ENCODE measurements at places on chromosomes 16 and 17.

GRCh38 chr17:72334205-72334604 lies 213.4 kb downstream of the SOX9 start:
- DNase-seq, result no peak

DNA sequence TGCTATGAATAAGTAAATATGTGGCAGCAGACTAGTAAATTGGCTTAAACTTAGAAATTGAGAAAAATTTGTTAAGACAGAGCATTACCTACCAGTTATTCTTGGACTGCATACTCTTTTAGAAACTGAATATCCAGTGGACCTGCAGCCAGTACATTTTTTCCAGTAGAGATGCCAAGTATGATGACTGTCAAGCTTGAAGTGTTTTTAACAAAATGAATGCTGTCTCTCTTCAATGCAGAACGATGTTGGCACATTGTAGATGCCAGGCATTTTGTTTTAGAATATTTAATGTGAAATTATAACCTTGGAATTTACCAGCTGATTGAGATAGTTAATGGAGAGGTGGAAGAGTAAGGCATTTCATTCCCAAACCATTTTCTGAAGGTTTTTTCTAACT lies 52.5 kb downstream of the NFAT5 start:
- no peak for DNase-seq

GRCh38 chr17:21163101-21163500 lies 36.3 kb downstream of the DHRS7B start:
- no peak for DNase-seq

DNA sequence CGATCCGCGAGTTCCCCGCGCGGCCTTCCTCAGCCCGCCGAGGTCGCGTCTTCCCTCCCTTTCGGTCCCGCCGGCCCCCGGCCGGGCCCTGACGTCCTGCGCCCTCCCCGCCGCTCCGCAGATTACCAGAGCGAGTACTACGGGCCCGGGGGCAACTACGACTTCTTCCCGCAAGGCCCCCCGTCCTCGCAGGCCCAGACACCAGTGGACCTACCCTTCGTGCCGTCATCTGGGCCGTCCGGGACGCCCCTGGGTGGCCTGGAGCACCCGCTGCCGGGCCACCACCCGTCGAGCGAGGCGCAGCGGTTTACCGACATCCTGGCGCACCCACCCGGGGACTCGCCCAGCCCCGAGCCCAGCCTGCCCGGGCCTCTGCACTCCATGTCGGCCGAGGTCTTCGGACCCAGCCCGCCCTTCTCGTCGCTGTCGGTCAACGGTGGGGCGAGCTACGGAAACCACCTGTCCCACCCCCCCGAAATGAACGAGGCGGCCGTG lies 5.4 kb downstream of the LHX1 start:
- no peak for DNase-seq

GRCh38 chr17:12180644-12181261 lies 160.1 kb downstream of the MAP2K4 start:
- no peak for DNase-seq

- no peak for DNase-seq
These were observed 9.2 kb downstream of the NXN start for GRCh38 chr17:970364-970763.

DNA sequence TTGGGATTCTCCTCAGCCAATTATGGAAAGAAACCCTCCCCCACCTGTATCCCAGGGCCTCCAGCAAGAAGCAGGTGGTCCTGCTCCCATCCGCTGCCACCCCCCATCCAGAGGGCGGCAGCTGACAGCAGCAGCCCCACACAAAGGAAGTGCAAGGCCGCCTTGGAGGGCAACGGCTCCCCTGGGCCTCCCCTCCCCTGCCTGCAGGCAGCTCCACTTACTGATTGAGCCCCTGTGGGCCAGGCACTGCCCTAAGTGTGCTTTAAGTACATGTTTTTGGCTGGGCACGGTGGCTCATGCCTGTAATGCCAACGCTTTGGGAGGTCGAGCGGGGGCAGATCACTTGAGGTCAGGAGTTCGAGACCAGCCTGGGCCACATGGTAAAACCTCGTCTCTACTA lies 257.6 kb downstream of the PARN start:
- DNase-seq, result no peak

DNA sequence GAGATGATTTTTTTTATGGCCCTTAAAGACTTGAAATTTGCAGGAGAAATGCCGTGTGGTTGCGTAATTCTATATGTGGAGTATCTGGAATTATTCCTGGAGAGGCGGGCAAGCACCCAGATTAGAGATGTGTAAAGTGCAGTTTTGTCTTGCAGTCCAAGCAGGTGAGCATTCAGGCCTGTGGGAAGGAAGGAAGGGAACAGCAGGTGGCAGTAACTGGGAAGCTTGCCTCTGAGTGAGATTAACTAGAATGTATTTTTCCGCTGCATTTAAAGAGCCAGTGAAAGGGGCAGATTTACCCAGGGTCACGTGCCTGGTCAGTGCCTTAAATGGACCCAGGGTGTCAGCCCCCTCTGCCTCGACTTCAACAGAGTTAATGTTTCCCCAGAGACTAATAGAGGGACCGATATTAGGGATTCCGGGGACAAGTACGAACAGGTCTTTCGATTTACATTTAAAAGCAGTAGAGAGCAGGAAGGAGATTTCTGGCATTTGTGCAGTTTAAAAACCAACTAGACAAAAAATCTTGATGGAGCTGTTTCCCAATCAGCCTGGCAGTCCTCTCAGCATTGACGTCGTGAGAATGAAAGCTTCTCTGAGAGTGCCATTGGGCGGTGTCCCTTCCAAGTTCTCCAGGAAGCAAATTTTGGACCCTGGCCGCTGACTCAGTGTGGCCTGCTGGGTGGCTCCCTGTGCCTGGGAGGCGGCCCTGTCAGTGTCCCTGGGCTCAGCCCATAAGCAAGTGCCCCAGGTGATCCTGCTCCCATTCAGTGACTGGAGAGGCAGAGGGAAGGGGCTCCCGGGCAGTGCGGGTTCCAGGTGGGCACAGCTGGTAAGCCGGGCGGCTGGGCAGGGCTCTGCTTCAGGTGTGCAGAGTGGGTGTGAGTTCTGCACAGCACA lies 38.2 kb downstream of the KSR1 start:
- DNase-seq, result peak; percentile 89

- DNase-seq, result no peak
These were observed 52.5 kb downstream of the SMG6 start for GRCh38 chr17:2251098-2251497.

DNA sequence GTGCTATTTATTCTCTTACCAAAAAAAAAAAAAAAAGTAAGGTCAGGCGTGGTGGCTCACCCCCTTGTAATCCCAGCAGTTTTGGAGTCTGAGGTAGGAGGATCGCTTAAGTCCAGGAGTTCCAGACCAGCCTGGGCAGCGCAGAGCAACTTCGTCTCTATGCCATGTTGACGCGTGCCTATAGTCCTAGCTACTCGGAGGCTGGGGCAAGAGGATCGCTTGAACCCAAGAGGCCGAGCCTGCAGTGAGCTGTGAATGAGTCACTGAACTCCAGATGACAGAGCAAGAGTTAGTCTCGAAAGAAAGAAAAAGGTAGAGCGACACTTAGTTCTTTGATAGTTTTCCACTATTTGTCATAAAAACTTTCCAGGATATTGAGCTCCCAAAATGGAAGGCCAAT lies 1.4 kb upstream of the TENT4B start:
- DNase-seq, result no peak

DNA sequence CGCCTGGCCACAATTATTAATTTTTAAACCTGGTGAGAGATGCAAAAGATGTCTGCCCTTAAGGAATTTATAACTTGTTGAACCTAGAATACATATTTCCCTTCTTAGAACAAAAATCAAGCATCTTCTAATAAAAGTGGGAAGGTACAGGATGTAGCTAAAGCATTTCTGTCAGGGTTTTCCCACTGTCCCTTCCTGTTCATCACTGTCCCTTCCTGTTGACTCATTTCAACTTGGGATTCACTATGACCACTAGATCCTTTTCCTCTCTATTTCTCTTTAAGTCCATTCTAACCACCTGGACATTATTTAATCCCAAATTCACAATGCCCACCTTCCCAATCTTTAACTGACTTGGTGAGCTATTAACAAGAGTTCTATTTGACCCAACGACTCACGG lies 33.9 kb upstream of the CDRT4 start:
- DNase-seq, result no peak

DNA sequence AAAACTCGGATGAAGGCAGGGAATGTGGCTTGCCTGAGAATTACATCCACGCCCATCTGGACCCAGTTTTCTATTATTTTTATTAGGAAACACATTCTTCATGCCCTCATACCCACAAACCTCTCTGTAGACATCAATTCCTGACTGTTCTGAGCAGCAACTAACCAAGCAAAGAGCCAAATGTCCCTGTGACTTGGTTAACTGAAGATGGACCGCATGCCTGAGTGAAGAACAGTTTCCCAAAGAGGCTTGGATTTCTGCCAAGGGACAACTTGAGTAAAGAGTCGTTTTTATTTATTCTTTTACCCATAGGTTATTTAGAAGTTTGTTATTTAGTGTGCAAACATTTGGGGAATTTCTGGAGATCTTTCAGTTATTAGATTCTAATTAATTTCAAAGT lies 259.8 kb downstream of the GRIN2A start:
- DNase-seq, result no peak

DNA sequence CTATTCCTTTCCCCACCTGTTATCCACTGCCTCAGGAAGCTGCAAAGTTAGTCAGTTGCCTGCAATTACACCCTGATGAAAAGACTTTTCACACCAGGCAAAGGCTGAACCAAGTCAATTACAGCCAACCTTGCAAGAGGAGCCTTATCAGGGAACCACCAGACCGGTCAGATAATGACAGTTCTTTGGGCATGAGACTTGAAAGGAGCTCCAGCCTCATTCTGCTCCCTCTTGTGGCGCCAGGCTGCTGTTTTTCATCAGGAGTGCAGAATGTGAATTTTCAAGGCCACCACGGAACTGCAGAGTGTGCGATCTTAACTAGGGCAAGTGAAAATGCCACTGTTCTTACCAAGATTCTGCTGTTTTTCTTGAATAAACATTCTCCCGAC lies 22.5 kb downstream of the DNAI2 start:
- peak; percentile 83 for DNase-seq

- no peak for DNase-seq
These were observed 664.8 kb upstream of the EEF2KMT start for GRCh38 chr16:5762362-5762761.

DNA sequence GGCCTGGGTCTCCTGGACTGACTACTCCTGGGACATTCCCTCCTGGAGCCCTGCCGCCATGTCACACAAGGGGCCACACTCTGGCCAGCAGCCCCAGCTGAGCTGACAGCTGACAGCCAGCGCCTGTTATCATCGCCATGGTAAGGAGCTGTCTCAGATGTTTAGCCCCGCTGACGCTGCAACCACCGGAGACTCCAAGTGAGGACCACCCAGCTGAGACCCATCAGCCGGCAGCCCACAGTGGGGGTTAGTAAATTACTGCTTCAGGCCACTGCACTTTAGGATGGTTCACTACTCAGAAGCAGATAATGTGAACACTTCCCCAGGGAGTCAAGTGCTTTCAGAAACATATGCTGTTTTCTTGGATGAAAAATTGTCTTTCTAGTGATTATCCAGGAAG lies 14.6 kb upstream of the SPHK1 start:
- DNase-seq, result no peak

DNA sequence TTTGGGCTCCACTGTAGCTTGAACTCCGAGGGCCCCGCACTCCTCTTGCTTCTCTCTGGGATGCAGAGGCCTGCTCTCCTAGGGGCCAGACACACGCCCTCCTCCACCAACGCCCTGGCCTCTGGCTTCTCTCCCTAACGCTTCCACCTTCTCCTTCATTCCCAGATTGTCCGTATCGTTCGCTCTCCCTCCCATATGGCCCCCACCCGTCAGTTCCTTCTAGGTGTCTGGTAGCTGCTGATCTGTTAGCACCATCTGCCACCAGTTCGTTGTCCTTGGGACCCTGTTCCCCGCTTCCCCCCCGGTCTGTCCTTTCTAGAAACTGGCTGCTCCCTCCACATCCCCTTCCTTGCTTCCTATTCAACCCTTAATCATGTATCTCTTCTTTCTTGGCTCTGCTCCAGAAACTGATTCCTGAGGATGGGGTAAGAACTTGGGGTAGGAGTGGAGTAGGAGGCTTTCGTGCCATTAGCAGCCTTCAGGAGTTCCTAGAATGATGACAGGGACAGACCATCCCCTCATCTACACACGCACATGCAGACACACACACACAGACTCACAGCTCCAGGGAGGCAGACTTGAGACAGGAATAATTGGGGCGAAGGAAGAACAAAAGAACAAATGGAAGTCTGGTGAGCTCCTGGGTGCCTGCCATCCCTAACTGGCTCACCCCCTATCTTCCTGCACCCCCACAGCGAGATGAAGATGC lies 4.3 kb downstream of the ATP1B2 start:
- no peak for DNase-seq

GRCh38 chr16:55323637-55324271 lies at the start of gene IRX6:
TSS of gene IRX6 (plus strand) at chr16:55324203. CDS start at chr16:55325092, 889 bp downstream.
- peak; percentile 34 for DNase-seq

- no peak for DNase-seq
These were observed 5.3 kb downstream of the CYGB start for GRCh38 chr17:76532072-76532651.

DNA sequence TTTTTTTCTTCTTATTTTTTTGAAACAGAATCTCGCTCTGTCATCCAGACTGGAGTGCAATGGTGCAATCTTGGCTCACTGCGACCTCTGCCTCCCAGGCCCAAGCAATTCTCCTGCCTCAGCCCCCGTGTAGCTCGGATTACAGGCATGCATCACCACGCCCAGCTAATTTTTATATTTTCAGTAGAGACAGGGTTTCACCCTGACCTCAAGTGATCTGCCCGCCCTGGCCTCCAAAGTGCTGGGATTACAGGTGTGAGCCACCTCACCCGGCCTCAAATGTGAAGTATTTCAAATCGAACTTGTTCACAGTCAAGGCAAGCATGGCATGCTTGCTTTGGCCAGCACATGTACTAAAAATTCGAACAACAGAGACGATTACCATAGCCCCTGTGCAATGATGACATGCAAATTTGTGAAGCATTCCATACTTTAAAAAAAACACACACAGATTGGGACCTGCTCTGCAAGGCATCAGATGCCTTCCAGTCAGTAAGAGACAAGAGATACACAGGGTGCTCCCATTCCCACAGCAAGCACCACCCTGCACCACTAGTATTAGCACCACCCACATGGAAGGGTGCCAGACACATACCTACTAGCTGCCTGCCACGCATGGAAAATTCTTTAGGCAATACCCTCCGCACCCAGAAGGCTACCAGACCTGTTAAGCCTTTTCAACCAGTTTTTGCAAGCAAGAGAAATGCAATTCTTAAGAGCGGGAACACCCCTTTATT lies 47.2 kb downstream of the ANKRD11 start:
- DNase-seq, result peak; percentile 71

DNA sequence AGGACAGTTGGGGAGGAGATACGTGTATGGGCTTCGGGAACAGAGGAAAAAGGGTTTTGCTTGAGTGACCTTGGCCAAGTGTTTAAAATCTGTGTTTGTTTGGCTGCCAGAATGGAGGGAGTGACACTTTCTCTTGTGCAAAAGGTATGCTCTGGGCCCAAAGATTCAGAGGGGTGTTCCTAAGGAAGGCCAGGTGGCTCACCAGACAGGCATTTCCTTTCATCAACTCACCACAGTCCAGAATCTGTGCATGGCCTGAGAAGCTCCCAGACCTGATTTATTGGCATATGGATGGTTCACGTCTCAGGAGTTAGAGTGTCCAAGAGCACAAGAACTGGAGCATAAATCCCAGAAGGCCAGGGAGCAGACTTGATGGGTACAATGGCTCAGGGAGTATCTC lies 53.4 kb upstream of the NLK start:
- no peak for DNase-seq

All from stomach (tissue), 19 donors.